Neuronal stem cell (in vitro differentiated cells): ENCODE measurements at places on chromosomes 13 and 19.
A peak's percentile ranks its signal among the peaks of the same experiment; 100 is the strongest.

DNA sequence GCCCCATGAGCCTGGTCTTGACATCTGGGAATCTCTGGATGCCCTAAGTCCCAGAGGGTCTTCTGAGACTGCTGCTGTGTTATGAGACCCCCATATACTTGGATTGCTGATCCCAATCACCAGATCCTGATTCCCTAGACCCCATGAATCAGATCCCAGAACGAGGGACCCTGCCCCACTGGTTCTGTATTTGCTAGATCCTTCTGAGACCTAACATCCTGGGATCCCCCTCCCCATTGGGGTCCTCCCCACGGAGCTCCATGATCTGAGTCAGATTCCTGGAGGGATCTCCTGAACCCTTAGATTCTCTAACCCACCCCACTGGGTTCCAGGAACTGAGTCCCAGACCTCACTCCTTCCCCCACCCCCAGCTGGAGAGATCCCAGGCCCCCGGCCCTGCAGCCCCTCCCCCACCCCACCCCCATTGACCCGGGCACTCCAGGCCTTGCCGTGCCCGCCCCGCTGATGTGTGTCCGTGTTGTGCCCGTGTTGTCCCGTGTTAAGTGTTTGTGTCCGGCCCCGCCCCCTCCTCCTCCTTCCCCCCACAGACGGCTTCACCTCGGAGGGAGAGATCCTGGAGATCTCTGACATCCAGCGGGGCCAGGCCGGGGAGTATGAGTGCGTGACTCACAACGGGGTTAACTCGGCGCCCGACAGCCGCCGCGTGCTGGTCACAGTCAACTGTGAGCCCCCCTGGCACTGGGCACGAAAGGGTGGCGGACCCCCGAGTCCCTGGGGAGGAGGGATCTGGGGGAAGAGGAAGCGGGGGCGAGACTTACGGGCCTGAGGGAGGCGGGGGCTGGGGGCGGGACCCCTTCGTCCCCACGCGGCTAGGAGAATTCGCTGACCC is 15.0 kb downstream of the IGLON5 start:
- peaks cover 3% of the 10 kb centered on the region for H3K27me3 ChIP-seq
- no peak for DNase-seq
- no peak overlapping the region for H3K27ac ChIP-seq
- H3K36me3 ChIP-seq: no peaks in the 10 kb centered on the region
- peaks cover 3% of the 10 kb centered on the region for H3K4me1 ChIP-seq
- H3K4me3 ChIP-seq: no peak overlapping the region

DNA sequence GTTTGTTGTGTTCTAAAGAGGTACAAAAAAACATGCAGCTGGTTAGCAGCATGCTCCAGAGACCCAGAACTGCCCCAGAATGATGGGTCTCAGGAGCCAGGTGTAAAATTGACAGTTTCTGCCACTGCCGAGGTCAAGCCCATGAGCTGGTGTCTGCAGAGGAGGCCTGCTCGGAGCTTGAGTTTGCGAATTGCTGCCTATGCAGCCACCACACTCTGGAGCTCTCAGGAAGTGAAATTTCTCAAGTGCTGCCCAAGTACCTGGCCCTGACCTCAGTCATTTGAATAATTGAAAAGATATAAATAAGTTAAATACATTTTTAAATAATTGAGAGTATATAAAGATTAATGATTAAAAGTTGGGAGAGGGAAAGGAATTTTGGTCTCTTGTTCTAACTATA is 66.4 kb downstream of the ZAR1L start:
- no peak overlapping the region for H3K4me3 ChIP-seq
- no peaks in the 10 kb centered on the region for H3K36me3 ChIP-seq
- H3K27me3 ChIP-seq: no peaks in the 10 kb centered on the region

GRCh38 chr19:5138606-5139582 is 170.0 kb downstream of the KDM4B start:
- H3K4me1 ChIP-seq: no peaks in the 10 kb centered on the region
- no peak for DNase-seq

- H3K27ac ChIP-seq: no peak overlapping the region
- DNase-seq: no peak
- H3K27me3 ChIP-seq: no peaks in the 10 kb centered on the region
- H3K4me1 ChIP-seq: peaks cover 11% of the 10 kb centered on the region
- no peak overlapping the region for H3K4me3 ChIP-seq
These were observed 59.1 kb upstream of the TNFRSF19 start for GRCh38 chr13:23510979-23511735.

DNA sequence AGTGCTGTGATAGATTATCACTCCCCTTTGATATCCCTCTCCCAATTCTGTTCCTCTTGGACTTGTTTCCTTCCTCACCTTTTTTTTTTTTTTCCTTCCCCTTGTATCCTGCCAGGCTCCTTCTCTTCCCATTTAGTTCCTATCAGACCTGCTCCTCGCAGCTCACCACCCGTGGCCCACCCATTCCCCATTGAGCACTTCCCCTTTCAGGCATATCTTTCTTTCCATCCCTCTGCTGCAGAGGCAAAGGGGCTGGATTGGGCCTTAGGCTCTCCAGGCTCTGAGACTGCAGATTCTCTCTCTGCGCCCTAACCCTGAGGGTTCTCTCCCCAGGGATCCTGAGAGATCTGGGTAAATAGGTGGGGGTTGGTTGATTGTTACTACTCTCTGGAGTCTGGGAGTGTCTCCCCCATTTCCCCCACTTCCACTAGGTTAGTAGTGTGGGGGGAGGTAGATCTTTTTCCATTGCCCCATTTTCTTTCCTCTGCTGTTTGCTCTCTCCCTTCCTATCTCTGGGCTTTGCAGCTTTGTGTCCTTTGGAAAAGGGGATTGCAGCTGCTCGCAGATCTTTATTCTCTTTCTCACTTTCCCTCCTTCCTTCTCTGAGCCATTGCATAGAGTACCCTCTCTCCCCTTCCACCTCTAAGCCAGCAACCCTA is 2.3 kb downstream of the ARHGAP35 start:
- H3K27me3 ChIP-seq: no peaks in the 10 kb centered on the region
- peak overlapping the region; percentile 21 for H3K27ac ChIP-seq
- peak overlapping the region; percentile 5 for H3K4me3 ChIP-seq
- DNase-seq: no peak
- H3K36me3 ChIP-seq: no peaks in the 10 kb centered on the region

DNA sequence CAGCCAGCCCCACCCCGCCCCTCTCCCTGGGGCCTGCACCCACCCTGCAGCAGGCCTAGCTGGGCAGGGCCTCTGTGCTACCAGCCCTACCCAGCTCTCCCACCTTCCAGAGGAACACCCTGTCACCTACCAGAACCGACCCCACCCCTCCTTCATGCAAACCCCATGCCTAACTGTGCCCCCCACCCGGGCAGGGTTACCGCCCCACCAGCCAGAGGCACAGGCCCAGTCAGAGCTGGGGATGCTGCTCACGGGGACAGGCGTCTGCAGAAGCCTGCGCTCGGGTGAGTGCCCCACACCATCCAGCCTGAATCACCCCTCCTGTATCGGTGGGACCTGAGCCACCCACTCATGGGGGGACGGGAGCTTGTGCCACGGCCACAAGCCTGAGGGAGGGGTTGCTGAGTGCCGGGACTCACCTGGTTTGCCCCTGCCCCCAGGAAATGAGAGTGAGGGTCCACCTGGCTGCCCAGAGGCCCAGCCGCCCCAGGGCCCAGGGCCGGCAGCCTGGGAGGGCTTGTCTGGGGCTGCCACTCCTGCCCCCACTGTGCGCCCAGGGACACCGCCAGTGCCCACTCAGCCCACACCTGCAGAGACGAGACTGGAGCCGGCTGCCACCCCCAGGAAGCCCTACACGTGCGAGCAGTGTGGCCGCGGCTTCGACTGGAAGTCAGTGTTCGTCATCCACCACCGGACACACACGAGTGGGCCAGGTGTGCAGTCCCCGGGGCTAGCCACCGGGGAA is 3.8 kb downstream of the ZNF446 start:
- no peaks in the 10 kb centered on the region for H3K27me3 ChIP-seq
- peaks cover 11% of the 10 kb centered on the region for H3K36me3 ChIP-seq
- peaks cover 6% of the 10 kb centered on the region for H3K4me1 ChIP-seq

DNA sequence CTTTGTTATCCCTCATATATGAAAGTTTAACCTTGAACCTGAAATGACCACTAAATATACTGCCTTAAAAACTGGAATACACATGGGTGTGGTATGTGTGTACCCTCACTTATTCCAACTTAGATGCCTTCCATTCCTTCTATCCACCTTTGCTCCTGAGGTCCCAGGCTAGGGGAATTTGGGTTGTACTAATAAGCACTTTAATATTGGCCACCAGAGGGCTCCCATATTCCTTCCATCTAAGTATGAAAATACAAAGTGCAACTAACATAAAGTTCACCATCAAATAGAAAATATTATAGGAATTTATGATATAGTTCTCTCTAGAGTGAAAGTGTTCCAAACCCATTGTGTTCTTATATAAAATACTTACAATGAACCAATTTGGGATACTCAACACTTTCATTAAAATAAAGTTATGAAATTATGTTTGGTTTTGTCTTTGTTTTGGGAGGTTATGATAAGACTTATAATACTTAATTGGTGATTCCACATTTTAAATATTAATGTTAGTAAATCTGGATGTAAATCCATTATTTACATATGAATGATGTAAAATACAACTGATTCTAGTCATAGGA is 62.3 kb downstream of the ITGBL1 start:
- peak; percentile 21 for DNase-seq
- no peak overlapping the region for H3K27ac ChIP-seq
- H3K36me3 ChIP-seq: no peaks in the 10 kb centered on the region
- H3K4me1 ChIP-seq: peaks cover 6% of the 10 kb centered on the region

- H3K4me1 ChIP-seq: no peaks in the 10 kb centered on the region
- DNase-seq: no peak
- H3K4me3 ChIP-seq: no peak overlapping the region
These were observed 10.5 kb downstream of the SYT3 start for GRCh38 chr19:50629194-50629593.

DNA sequence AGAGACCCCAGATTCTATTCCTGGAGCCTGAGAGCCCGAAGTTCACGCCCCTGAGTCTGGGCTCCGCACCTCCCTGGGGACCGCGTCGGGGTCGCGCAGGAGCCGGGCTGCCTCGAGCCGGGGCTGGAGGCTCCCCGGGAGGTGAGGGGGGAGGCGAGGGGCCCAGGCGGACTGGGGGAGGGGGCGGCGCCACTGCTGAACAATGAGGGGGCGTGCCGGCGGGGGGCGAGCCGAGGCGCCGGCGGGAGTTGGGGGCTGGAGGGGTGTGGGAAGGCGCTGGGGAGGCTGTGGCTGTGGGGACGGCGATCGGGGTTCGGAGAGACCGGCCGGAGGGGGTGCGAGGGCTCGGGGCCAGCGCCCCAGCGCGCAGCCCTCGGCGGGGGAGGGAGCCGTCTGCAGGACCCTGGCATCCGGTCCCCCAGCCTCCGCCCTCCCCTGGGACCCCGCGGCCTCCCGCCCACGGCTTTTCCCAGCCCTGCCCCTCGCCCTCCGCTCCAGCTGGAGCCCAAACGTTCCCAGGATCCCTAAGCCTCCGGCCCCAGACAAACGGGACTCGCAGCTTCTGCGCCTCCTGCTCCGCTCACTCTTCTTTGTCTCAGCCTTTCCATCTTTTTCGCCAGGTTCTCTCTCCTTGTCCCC is 922 bp downstream of the PLEKHG2 start:
- no peaks in the 10 kb centered on the region for H3K27me3 ChIP-seq
- peak overlapping the region; percentile 95 for H3K4me3 ChIP-seq
- no peak for DNase-seq
